T-helper 17 cell (primary cell): ENCODE measurements at places on chromosomes 2 and 18. TPM values are rescaled to one million over a fixed set of nuclear protein-coding genes. Genes with fewer than 3 reads are reported as not detected.

The TFPI gene
- total RNA-seq = 4.8 TPM

The CLK1 gene
- 1,052 TPM for total RNA-seq

The CDH19 gene
- total RNA-seq = not detected

The SP140L gene
- total RNA-seq = 64.7 TPM

The G6PC2 gene
- not detected for total RNA-seq

DNA sequence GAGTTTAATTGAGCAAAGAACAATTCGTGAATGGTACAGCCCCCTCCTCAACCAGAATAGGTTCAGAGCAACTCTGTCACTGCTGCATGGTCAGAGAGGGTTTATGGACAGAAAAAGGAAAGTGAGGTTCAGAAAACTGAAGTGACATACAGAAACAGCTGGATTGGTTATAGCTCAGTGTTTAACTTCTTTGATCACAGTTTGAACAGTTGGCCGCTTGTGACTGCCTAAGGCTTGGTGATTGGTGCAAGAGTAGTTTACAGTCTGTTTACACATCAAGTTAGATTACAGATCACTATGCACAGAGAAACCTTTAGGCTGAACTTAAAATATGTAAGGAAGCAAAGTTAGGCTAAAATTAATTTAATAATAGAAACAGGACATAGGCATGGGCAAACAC is 459.2 kb downstream of the KCNJ3 start:
- no peaks in the 10 kb centered on the region for H3K27me3 ChIP-seq
- DNase-seq = no peak
- no peaks in the 10 kb centered on the region for H3K36me3 ChIP-seq
- no peak overlapping the region for H3K27ac ChIP-seq

GRCh38 chr2:98637401-98638147 is 29.2 kb downstream of the UNC50 start:
- H3K4me3 ChIP-seq = peak overlapping the region; percentile 73
- no peak for DNase-seq
- peak overlapping the region; percentile 87 for H3K27ac ChIP-seq
- H3K4me1 ChIP-seq = peaks cover 30% of the 10 kb centered on the region
- peaks cover 12% of the 10 kb centered on the region for H3K36me3 ChIP-seq
- no peaks in the 10 kb centered on the region for H3K27me3 ChIP-seq

- H3K27ac ChIP-seq = no peak overlapping the region
- peaks cover 6% of the 10 kb centered on the region for H3K36me3 ChIP-seq
- no peak for DNase-seq
- H3K27me3 ChIP-seq = peaks cover 10% of the 10 kb centered on the region
- no peaks in the 10 kb centered on the region for H3K4me1 ChIP-seq
- no peak overlapping the region for H3K4me3 ChIP-seq
Measured at GRCh38 chr2:28736034-28736433, 15.6 kb upstream of the PPP1CB start.

- H3K4me3 ChIP-seq = no peak overlapping the region
- no peak for DNase-seq
- peaks cover 11% of the 10 kb centered on the region for H3K27me3 ChIP-seq
- peaks cover 4% of the 10 kb centered on the region for H3K36me3 ChIP-seq
Measured at GRCh38 chr2:101371636-101372035, 15.7 kb downstream of the CREG2 start.

DNA sequence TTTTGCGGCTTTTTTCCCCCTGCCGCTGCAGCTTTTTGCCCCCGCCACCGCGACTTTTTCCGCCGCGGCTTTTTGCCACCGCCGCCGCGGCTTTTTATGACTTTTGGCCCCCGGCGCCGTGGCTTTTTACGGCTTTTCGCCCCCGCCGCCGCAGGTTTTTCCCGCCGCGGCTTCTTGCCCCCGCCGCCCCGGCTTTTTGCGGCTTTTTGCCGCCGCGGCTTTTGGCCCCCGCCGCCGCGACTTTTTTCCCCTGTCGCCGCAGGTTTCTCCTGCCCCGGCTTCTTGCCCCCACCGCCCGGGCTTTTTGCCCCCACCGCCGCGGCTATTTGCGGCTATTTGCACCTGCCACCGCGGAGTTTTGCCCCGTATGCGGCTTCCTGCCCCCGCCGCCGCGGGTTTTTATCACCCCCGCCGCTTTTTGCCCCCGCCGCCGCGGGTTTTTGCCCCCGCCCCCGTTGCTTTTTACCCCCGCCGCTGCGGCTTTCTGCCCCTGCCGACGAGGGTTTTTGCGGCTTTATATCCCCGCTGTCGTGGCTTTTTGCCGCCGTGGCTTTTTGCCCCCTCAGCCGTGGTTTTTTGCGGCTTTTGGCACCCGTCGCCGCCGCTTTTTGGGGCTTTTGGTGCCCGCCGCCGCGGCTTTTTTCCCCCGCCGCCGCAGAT is 2750.9 kb downstream of the RPIA start:
- peak; percentile 24 for DNase-seq
- no peaks in the 10 kb centered on the region for H3K27me3 ChIP-seq
- H3K4me3 ChIP-seq = peak overlapping the region; percentile 9
- H3K4me1 ChIP-seq = no peaks in the 10 kb centered on the region
- H3K36me3 ChIP-seq = peaks cover 3% of the 10 kb centered on the region
- H3K27ac ChIP-seq = no peak overlapping the region

- H3K27me3 ChIP-seq = peaks cover 7% of the 10 kb centered on the region
- peaks cover 9% of the 10 kb centered on the region for H3K4me1 ChIP-seq
- no peak for DNase-seq
- H3K27ac ChIP-seq = no peak overlapping the region
- H3K4me3 ChIP-seq = no peak overlapping the region
- peaks cover 2% of the 10 kb centered on the region for H3K36me3 ChIP-seq
Measured at GRCh38 chr2:99864561-99865553, 277.5 kb downstream of the AFF3 start.

DNA sequence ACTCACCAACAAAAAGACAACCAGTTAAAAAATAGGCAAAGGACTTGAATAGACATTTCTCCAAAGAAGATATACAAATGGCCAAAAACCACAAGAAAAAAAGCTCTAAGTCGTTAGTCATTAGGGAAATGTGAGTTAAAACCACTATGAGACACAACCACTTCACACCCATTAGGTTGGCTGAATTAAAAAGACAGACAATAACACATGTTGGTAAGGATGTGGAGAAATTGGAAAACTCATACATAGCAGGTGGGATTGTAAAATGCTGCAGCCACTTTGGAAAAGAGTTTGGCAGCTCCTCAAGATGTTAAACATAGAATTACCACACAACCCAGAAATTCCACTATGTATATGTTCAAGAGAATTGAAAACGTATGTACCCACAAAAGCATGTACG is 117.6 kb upstream of the SPATS2L start:
- DNase-seq = no peak
- peaks cover 2% of the 10 kb centered on the region for H3K36me3 ChIP-seq
- H3K27ac ChIP-seq = no peak overlapping the region
- H3K4me3 ChIP-seq = no peak overlapping the region

- no peaks in the 10 kb centered on the region for H3K36me3 ChIP-seq
- no peaks in the 10 kb centered on the region for H3K4me1 ChIP-seq
- DNase-seq = no peak
- no peak overlapping the region for H3K4me3 ChIP-seq
- H3K27ac ChIP-seq = no peak overlapping the region
- H3K27me3 ChIP-seq = peaks cover 46% of the 10 kb centered on the region
Measured at GRCh38 chr18:3798032-3798431, 348.1 kb downstream of the TGIF1 start.

DNA sequence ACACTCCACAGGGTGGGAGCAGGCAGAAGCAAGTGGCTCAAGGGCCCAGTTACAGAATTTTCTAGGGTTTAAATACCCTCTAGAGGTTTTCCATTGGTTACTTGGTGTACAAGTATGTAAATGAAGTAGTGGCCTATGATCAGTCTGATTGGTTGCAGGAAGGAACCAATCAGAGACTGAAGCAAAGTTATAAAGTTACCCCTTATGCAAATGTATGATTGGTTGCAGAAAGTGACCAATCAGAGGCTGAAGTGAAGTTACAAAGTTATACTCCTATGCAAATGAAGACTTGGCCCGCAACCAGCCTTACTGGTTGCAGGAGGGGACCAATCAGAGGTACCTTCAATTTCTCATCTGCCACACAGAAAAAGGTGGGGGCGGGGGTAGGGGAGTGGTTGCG is 154.6 kb downstream of the INO80D start:
- peaks cover 63% of the 10 kb centered on the region for H3K27me3 ChIP-seq
- H3K4me1 ChIP-seq = peaks cover 2% of the 10 kb centered on the region
- no peak for DNase-seq
- no peak overlapping the region for H3K27ac ChIP-seq
- peaks cover 2% of the 10 kb centered on the region for H3K36me3 ChIP-seq
- no peak overlapping the region for H3K4me3 ChIP-seq

- H3K4me1 ChIP-seq = peaks cover 2% of the 10 kb centered on the region
- no peak overlapping the region for H3K27ac ChIP-seq
Measured at GRCh38 chr2:176414641-176415040, 145.4 kb downstream of the MTX2 start.

DNA sequence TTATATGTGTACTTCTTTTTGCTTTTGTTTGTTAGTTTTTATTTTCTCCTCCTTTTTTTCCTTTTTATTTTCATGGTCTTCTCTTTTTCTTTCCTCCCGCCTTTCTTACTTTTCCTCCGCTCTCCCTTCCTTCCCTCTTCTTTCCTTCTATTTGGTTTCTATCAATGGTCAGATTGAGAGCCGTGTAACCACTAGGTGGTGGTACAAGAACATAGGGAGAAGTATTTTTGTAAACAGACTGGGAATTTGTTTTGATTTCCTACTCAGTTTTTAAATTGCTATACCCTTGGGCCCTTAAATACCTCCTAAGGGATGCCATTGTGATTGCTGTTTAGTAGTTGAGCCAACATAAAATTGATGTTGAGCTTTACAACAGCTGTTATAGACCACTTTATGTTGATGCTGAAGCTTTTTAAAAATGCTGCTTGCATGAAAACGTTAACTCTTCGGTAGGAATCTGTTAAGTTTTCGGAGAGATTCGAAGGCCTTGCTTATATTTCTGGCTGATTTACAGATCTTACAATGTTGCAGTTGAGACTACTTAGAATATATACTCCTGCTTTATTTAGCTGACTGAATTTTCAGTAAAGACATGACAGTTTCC is 124.2 kb downstream of the UBE2E3 start:
- peak overlapping the region; percentile 87 for H3K27ac ChIP-seq
- no peak for DNase-seq
- peaks cover 2% of the 10 kb centered on the region for H3K36me3 ChIP-seq
